ENCODE measurements at places on chromosomes 12 and 14.

DNA sequence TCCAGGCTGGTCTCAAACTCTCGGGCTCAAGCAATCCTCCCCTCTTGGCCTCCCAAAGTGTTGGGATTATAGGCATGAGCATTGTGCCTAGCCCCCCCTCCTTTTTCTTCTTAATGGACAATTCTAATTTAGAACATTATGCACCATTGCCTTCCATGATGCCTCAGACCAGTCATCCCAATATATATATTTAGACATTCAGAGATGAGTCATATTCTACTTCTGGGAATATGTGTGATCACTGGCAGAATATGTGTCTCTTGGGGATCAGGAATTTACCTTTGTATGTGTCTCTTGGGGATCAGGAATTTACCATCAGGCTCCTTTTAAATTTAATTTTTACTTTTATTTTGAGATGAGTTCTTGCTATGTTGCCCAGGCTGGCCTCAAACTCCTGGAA, 7.5 kb upstream of the CCDC177 start:
- no peak for DNase-seq

DNA sequence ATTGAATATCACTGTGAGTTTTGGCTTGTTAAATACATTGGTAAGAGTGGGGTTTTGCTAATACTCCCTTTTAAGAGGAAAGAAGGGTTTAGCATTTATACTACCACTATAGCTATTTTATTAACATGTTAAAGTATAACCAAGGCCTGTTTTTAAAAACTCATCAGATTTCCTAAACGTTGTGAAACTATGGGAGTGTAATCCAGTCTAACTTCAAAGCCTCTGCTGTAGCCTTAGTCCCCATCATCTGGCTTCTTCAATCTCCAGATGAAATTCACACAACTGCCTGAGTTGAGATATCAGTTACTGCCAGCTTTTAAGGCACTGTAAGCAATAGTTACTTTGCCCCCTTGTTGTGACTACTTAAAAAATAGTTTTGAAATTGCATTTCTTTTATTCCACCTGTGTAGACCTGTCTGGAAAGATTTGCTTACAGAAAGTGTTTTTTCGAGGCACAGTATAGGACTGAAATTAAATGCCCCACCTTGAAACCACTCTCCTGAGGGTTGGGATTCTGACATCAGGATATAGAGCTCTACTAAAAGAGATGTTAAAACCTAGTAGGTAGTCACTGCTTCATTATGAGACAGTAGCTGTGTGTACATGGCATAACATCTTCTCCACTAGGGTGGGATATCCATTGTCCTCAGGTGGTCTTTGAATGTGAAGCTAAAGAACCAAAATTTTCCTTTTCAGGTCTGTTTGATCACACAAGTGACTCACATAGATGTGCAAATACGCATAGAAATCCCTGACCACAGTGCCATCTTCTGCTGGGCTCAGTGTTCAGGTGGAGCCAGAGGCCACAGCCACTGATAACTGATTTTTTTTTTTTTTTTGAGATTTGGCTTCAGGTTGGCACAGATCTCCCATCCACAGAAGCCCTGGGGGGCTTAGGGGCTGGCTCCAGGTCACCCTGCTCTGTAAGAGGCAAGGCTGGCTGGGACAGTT, 125.5 kb downstream of the DAAM1 start:
- DNase-seq: no peak

DNA sequence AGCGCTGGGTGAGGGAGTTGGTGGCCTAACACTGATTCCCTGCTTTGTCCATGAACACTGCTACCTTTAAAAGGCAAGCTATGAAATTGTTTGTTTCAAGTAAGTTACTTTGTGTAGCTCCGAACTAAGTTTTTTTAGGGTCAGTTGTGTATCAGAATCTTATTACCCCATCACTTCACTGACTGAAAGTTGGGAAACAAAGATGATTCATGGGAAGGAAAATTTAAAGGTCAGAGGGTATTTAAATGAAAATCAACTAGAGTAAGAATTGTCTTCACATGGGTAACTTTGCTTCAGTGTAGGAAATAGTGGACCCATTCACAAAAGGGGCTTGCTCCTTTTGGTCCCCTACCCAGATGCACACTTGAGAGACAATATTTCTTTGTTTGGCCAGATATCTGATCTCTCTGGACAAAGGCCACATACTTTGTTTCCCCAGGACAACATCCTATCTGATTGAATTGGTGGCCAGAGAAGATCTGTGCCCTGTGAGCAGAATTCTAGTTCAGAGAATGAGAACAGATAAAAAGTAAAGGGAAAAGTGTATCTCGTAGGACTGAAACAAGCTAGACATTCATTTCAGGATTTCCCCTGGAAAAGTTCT, 53.5 kb downstream of the RAB35 start:
- no peak for DNase-seq

DNA sequence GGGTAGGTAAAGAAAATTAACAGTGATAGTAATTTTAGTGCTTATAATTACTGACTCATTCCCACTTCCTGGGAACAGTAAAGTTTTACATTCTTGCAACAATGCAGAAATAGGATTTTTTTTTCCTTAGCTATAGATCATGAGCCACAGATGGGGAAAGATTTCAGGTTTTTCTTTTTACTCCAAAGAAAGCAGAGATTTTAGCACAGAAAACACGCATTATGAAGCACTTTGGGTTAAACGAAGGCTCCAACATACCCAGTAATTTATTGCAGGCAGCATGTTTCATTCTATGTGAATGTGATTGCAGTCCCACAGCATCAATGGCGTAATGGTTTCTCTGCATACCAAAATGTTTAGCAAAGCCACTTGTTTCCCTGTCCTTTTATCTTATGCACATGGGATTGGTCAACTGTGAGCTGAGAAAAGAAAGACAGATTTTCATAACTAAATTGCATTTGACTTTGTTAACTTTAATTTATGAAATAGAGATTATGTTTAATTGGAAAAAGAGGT, 124.6 kb upstream of the E2F7 start:
- no peak for DNase-seq

GRCh38 chr12:101670007-101670671, 27.3 kb upstream of the CHPT1 start:
- DNase-seq: peak; percentile 60

DNA sequence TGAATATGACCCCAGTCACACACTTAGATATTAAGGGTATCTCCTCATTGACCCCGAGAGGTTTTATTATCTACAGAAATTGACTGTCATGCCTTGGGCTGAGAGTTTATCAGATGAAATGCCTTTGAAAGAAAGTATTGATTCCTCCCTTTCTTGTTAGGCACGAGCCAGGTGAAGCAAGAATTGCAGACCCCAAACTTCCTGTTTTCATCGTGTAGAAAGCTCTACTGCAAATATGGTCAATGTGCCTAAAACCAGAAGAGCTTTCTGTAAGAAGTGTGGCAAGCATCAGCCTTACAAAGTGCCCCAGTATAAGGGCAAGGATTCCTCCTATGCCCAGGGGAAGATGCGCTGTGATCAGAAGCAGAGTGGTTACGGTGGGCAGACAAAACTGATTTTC, 143.9 kb upstream of the FUT8 start:
- DNase-seq: no peak

GRCh38 chr14:91454155-91454554, 36.5 kb upstream of the CCDC88C start:
- DNase-seq: no peak

- no peak for DNase-seq
These were observed at the start of gene NPC2 for GRCh38 chr14:74492776-74493342. Gene NPC2, minus strand, starts transcription at chr14:74493305. Its CDS starts 31 bp downstream, at chr14:74493274.

DNA sequence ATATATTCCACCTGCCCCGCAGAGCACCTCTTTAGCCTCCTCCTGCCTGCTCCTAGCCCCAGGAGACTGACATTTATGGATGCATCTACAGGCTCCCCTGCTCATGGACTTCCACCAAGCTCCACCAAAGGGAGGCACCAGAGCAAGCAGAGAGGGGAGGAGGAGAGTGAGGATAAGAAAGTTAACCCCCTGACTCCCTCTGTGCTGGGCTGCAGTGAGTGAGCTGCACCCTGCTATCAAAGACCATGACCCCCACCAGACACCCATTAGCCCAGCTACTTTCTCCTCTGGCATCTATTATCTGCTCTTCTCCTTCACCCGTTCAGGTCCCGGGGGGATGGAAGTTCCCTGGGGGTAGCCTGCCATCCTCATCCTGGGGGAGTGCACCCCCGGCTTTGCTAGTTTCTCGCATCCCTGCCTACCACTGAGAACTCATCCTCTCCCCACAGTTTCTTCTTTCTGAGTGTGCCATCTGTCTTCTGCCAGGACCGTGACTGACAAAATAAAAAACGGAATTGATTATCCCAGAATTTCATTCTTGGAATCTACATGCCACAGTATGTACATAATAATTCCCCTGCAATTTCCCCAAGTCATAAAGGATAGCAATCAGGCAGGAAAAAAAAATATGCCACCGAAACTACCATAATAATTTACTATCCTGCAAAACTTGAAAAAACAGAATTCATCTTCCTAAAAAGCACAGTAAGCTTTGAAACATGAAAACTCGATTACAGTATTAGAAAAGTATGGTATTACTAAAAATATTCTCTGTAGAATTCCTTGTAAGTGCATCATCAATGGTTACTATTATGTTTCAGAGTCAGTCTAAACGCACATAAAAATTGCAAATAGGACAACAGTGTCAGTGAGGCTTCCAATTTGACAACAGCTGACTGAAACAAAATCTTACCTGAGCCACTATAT, 45.2 kb downstream of the FOXN3 start:
- DNase-seq: no peak

GRCh38 chr12:107571492-107571891, 114.1 kb upstream of the PWP1 start:
- DNase-seq: no peak

- DNase-seq: no peak
These were observed 18.3 kb downstream of the PLEK2 start for GRCh38 chr14:67393689-67394088.

DNA sequence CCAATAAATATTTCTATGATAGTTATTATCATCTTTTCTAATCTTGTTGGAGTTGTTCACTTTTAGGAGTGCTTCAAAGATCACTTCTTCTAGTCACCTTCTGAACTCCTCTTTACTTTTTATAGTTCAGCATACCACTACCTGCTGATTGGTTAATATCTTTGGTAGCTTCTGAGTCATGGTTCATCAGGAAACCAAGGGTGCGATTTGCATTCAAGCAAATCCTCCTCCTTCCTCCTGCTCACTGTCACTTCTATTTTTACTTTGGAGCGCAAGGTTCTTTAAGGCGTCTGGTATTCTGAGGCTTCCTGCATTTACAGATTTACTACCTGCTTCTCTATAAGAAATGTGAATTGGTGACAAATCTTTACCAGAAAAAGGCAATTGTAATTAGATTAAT, 24.0 kb downstream of the SYT1 start:
- no peak for DNase-seq

DNA sequence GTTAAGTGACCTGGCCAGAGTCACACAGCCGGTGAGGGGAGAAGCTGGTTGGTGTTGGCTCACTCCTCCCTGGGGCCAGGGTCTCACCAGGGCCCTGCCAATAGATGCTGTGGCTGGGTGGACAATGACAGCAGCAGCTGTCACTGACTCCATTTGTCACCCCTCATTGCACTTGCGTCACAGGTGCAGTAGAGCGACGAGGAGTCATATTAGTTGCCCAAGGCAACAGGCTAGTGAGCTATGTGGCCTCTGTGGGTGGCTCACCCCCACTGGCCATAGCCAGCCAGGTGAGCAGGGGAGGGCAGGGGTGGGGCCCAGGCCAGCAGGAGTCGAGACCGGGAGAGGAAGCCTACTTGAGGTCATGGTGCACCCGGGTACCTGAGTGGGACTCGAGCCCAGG, 9.7 kb downstream of the SLC25A47 start:
- no peak for DNase-seq

GRCh38 chr12:51815571-51815970, 32.9 kb downstream of the FIGNL2 start:
- DNase-seq: no peak

- no peak for DNase-seq
These were observed 86.2 kb upstream of the PPM1H start for GRCh38 chr12:63021116-63021515.

- no peak for DNase-seq
These were observed 46.1 kb downstream of the RASSF3 start for GRCh38 chr12:64656429-64656828.

DNA sequence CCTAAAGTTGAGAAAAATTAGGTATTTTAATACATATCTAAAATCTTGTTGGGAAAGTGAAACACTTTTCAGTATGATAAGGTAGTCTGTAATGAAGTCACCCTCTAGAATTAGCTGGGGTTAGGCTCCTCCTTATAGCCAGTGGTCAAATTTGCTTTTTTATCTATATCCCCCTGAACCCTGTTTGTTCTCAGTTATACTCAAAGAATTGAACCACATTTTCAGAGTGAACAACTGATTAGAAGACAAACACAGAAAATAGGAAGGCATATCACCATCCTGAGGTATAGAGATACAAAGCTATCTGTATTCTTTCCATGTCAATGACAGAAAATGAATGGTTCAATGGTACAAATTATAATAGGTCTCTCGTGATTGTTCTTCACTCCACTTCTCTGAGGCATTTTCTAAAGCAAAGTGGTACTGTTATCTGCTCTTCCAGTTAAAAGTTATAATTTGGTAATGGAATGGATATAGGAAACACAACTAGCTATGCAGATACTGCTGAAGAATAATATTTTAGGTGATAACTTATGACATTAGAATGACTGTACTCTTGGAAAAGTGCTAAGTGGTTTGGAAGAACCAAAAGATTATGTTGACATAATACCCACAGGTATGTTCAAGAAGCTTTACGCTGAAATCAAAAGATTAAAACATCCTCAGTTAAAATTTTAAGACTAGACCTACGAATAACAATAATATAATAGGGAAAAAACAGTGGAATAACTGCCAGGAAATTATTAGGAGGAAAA, 27.6 kb downstream of the WASHC3 start:
- no peak for DNase-seq

GRCh38 chr12:25365340-25365730, 114.6 kb upstream of the KRAS start:
- no peak for DNase-seq

DNA sequence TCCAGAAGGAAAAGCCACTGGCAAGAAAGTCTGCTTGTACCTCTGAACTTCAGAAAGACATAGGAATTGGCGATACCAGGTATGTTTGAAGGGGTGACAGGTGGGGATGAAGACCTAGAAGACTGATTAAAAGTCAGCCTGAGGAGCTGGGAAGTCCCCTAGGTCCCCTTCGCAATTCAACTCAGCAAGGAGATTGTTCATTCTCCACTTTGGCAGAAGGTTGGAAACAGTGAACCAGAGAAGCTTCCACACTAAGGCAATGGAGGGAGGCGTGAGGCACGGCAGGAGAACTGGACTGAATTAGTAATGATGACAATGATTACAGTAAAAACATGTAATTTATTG, 240.3 kb upstream of the TMPO start:
- DNase-seq: no peak

GRCh38 chr14:99401211-99401610, 79.4 kb downstream of the SETD3 start:
- DNase-seq: no peak

GRCh38 chr12:7130701-7131501, 730 bp downstream of the CLSTN3 start:
- peak; percentile 60 for DNase-seq

GRCh38 chr12:124663206-124663605, 95.8 kb upstream of the NCOR2 start:
- DNase-seq: no peak
